ENCODE measurements at places on chromosomes 1 and 21.

DNA sequence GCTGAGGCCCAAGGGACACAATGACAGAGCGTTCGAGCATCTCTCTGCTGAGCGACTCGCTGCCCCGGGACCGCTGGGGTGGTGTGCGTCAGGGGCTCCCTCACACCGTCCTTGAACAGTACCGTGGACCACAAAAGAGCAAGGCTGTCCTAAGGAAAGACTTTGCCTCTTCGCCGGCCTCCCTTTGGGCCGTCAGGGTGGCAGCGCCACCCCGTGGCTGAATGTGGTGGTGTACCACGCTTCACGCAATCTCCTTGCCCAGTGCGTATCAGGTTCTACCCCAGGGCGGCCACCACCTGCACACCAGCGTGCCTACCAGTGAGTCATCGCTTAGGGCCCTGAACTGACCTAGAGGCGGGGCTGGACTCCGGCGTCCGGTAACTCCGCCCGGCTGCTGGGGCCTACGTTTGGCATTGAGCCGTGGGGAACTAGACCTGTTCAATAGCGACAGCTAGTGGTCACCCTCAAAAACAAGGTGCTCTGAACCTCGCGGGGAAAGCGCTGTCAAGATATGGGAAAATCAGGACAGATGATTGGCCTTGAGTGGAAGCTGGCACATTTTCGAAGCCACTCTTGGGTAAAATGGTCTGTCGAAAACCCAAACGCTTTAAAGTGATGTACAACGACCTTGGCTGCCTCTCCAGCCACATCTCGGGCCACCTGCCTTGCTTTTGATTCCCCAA lies 8.1 kb upstream of the TRAF3IP3 start:
- DNase-seq, result peak; percentile 79

DNA sequence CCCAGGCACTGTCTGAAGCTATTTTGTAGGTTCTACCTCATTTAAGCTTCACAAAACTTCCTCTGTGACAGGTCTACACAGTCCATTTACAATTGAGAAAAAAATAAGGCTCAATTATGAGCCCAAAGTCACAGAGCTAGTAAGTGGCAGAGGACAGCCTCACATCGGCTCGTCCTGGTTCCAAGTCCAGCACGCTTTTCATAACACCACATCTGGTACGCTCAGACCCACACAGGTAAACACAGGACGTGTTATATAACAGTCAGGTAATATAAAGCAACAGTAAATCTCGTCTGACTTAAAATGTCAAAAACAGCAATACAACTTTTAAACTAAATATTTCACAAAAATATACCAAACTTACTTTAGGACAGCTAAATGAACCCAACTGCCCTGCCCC lies 13.1 kb downstream of the JAK1 start:
- no peak for DNase-seq

DNA sequence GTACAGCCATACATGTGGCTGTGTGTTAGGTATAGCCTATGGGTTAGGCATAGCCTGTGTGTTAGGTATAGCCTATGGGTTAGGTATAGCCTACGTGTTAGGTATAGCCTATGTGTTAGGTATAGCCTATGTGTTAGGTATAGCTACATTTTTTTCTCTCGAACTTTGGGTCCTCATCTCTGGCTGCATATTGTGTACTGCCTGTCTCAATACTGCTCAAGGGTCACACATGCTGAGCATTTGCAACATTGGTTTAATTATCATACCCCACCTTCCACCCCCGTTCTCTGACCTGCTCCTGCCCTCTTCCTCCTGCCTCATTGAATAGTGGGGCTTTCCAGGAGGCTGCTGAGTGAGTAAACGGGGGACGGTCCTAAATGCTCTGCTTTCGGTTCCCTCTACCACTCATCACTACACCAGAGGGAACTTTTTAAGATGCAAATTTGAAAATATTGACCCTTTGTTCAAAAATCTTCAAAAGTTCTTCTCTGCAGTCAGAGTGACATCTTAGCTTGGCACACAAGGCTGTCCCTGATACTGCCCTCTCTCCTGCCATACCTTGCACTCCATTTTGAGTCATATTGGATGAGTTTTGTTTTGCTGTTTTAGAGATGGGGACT lies 17.8 kb downstream of the OR2B11 start:
- no peak for DNase-seq

- no peak for DNase-seq
These were observed 1.8 kb downstream of the RNPC3 start for GRCh38 chr1:103527331-103527730.

GRCh38 chr1:215704089-215704860 lies 137.2 kb downstream of the KCTD3 start:
- DNase-seq, result no peak

DNA sequence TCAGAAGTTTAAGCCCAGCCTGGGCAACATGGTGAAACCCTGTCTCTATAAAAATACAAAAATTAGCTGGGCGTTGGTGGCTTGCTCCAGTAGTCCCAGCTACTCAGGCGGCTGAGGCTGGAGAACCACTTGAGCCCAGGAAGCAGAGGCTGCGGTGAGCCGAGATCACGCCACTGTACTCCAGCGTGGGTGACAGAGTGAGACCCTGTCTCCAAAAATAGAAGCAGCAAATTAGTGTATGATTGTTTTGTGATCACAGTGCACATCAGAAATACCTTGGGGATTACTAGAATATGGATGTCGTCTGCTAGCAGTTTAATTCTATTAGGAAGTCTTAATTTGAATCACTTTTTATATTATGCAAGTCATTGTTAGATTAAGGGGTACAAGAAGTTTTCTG lies 59.0 kb downstream of the ZBTB17 start:
- no peak for DNase-seq

DNA sequence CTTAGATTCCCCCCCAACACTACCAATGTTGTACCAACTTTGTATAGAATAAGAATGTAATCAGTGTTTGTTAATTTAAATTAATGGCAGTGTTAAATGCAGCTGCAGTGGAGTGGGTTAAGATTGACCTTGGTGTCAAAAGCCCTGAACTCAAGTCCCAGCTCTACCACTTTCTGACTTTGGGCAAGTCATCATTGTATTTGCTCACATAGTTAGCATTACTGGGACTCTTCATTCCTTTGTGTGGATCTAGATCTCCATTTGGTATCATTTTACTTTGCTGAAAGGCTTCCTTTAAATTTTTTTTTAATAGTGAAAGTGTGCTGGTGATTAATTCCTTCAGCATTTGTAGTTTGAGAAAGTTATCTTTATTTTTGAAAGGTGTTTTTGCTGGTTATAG lies 22.2 kb upstream of the PHGDH start:
- no peak for DNase-seq

DNA sequence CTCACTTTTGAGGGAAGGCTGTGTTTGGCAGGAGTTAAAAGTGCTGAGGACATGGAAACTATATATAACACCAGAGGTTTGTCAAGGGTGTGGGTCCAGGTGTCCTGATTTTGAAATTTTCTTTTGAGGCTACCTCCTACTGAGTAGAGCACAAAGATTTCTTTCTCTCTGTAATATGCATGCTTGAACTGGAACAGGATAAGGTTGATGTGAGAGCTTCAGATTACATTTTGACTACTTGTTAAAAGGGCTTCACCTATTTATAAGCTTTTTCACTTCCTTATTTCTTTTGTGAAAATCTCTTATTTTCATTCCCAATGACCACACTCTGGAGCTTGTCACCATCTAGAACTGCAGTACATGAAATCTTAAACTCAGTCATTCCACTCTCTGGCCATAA lies 59.8 kb upstream of the PLA2G4A start:
- DNase-seq, result no peak

- peak; percentile 68 for DNase-seq
These were observed 953 bp upstream of the BRWD1 start for GRCh38 chr21:39314143-39315027.

- no peak for DNase-seq
These were observed 5.8 kb downstream of the CAPN8 start for GRCh38 chr1:223659711-223660110.

GRCh38 chr1:67754526-67754920 lies 69.5 kb downstream of the GADD45A start:
- no peak for DNase-seq

GRCh38 chr1:76625886-76626678 lies 241.2 kb upstream of the ST6GALNAC5 start:
- no peak for DNase-seq

DNA sequence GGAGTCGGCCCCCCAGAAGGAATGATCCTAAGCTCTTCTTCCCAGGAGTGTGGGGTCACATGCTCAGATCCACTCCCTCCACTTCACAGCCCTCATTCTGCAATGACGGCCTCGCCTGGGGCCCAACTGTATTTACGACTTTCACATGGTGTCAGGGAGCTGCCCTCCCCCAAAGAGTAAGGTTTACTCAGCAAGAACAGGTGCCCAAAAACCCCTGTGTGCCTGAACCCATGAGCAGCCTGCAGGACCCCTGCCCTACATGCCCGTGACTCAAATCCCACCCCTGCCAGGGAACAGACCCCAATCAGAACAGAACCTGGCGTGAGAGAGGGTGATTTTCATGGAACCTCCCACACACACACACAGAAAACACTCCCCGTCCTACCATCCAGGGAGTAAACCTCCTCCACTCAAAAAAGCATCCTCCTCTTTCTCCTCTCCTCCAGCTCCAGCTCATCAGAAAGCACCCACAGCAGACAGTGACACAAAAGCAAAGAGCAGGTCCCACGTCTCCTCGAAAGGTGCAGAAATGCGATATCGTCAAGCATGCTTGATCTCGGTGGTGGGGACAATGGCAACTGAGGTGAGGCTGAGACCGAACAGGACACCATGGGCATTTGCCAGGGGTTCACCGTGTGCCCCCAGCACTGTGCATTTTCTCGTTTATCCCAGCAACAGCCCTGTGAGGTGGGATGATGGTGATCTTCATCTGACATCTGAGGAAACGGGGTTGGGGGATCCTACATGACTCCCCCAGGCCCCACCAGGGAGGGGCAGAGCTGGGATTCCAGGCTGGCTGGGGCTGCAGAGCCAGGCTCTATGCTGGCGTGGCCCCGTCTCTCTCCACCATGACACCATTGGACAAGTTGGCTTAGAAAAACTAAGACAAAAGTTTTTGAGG lies 397.9 kb downstream of the NPHP4 start:
- DNase-seq, result no peak

- DNase-seq, result no peak
These were observed 471.6 kb upstream of the ADGRL4 start for GRCh38 chr1:79478160-79478559.

- DNase-seq, result no peak
These were observed 85.7 kb downstream of the DMRTB1 start for GRCh38 chr1:53544728-53545515.

DNA sequence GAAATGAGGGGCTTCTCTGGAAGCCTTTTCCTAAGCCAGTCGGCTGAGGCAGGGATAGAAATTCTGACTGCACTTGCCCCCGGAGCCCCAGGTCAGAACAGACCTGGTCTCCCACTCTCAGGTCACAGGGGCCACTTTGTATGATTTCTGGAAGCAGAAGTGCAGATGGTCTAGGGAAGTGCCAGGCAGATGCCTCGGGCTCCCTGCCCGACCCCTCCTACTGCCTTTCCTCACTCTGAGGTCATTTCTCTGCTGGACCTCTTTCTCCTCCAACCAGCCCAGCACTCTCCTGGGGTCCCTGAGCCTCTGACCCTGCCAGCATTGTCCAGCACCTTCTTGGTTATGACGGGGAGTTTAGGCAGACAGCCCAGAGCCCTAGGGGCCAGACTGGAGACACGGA lies 8.7 kb downstream of the RUNX3 start:
- no peak for DNase-seq

- no peak for DNase-seq
These were observed 859 bp downstream of the IFFO2 start for GRCh38 chr1:18955441-18956192.

- no peak for DNase-seq
These were observed 99.7 kb downstream of the HIVEP3 start for GRCh38 chr1:41819069-41819468.
